IMR-90 (cell line): ENCODE measurements at places on chromosomes 16 and 17. TPM values are rescaled to one million over a fixed set of nuclear protein-coding genes. Genes with fewer than 3 reads are reported as not detected.

GRCh38 chr16:29676989-29677785, 1.8 kb upstream of the QPRT start:
- DNase-seq: no peak

DNA sequence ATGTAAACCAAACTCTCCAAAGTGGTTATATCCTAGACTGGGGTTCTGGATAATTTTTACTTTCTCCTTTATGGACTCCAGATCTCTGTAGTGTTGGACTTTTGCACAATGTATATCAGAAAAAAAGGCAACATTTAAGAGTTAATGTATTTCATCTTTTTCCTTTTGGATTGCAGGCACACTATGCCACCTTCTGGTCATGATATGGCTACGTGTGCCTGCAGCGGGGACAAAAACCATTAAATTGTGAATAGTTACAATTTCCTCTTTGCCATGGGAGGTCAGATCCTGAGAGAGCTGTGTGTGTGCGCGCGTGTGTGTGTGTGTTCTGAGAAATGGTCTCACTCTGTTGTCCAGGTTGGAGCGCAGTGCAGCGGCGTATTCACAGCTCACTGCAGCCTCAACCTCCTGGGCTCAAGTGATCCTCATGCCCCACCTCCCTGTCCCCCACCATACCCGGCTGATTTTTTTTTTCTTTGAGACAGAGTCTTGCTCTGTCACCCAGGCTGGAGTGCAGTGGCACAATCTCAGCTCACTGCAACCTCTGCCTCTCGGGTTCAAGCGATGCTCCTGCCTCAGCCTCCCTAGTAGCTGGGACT, 4.3 kb upstream of the SGF29 start:
- DNase-seq: peak; percentile 53

- DNase-seq: no peak
Measured at GRCh38 chr17:18327556-18327955, 12.5 kb downstream of the SMCR8 start.

- DNase-seq: no peak
Measured at GRCh38 chr16:85138825-85139627, 26.8 kb upstream of the CIBAR2 start.

DNA sequence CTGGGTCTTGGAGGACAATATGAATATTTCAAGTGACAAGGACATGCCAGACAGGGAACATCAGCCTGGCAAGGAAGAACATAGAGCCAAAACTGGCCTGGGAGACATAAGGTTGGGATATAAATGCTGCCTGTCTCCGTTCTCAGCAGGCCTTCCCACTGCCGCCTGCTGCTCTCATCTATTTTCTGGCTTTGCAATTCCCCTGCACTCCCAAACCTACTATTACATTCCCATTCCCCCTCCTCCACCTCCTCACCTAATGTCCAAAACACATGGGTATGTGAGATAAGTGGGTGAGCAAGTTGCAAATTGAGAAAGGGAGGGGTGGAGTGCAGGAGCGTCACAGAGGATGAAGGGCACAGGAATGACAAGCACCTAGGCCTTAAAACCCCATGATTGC, 244.3 kb upstream of the CDH8 start:
- DNase-seq: no peak

DNA sequence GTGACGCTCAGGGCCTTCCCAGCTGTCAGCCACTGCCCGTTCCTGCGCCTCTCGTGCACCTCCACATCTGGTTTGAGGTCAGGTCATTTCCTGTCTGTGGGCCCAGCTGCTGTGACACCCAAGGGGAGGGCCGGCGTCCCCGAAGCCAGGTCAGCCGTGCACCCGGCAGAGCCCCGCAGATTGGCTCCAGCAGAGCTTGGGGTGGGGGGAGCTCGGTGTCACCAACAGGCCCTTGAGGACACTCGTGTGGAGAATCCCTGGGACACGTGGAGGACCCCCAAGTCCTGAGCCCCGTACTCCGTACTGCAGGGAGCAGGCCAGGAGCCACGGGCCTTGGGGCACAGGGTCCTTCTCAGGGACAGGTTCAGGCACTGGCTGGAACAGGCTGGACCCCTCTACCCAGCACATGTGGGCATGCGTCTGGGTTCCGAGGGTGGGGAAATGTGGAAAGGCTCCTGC, 4.8 kb downstream of the SPATA2L start:
- DNase-seq: no peak

DNA sequence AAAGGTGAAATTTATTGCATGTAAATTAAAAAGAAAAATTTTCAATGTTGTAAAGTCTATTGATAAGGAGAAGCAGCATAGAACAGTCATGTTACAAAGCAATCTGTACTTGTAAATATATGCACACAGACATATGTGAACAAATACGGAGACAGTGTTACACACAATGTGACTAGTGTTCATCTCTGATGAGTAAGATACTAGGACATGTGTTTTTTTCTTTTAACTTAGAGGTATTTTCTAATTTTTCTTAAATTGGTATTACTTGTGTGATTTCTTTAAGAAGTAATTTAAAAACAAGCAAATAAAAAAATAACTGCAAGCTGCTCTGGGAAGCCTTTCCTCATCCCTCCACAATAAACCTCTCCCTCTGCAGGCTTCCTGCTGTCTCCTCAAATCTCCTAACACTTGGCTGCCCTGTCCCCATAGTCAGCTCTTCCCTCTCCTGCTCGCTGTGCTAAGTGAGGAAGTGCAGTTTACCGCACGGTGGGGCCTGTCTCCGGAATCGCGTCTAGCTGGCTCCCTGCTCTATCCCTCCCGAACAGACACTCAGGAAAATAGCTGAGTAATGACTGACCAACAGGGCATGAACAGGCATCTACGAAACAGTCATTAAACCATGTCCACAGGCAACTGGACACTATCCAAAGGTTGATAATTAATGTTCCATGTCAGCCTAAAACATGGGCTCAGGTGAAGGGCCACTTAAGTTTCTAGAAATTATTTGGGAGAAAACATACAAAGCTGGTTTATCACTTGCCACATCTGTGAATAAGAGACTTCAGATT, 35.9 kb downstream of the CMTM4 start:
- peak; percentile 84 for DNase-seq

DNA sequence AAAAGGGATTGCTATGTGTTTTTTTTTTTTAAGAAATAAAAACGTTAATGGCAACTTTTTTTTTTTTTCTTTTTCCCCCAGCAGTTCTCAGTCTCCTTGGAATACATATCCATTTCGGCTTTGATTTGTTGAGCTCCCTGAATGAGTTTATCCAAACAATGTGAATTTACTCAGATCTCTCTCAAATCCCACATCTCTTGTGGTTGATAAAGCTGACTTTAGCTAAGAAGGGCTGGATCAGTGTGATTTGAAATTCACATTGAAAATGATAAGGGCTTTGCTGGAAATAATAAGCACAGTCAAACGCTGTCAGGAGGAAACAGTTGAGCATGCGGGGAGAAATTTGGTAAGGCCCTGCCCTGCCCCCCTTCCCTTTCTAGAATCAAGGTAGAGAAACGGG, 74.1 kb upstream of the IRX3 start:
- DNase-seq: no peak

DNA sequence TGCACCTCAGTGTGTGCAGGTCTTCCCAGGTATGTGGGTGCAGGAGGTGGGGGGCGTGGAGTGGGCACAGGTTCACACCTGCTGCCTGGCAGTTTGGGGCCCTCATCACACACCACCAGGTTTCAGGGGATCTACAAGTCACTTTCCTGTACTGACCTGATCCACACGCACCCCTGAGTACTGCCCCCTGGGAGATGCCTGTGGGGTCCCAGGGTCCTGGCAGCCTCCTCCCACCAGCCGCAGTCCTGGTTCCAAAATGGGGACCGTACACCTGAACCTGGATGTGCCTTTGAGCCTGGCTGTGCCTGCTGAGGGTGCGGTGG, 25.9 kb downstream of the RNF213 start:
- DNase-seq: no peak

Gene PRDM7
- not detected in 2 replicates for total RNA-seq

Gene MYCBPAP
- total RNA-seq: under 0.01 and 0.18 TPM in 2 replicates

Gene CCL17
- total RNA-seq: not detected in 2 replicates

Gene ACE
- 1.4 TPM in 2 replicates for total RNA-seq

Gene CCL8
- not detected in 2 replicates for total RNA-seq

Gene TPSD1
- not detected in 2 replicates for total RNA-seq

Gene AIPL1
- total RNA-seq: not detected in 2 replicates
